ENCODE measurements at places on chromosomes 12 and 14.
A peak's percentile ranks its signal among the peaks of the same experiment; 100 is the strongest.

DNA sequence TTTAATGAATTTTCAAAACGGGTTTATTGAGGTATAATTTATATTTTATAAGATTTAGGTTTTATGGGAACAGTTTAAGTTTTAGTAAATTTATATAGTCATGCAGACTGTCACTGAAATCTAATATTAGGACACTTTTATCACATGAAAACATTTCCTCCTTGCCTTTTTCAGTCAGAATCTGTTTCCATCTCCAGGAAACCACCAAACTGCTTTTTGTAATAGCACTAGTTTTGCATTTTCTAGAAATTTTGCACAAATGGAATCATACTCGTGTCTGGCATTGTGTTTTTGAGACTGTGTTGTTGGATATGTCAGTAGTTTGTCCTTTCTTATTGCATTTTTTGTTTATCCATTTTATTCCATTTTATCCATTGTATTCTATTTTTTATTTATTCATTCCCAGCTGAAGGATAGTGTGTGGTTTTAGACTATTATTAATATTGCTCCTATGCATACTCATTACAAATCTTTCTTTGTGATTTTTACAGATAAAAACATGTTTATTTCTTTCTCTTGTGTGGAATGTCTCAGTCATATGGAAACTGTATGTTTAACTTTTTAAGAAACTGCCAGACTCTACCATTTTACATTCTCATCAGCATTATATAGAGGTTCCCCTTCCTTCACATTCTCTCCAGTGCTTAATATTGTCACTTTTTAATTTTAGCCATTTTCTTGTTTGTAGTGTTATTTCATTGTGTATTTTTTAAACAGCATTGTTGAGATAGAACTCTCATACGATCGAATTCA lies 26.5 kb downstream of the PALS1 start:
- peaks cover 10% of the 10 kb centered on the region for H3K36me3 ChIP-seq
- no peak overlapping the region for H3K27ac ChIP-seq
- H3K4me1 ChIP-seq: peaks cover 8% of the 10 kb centered on the region
- no peaks in the 10 kb centered on the region for H3K27me3 ChIP-seq
- DNase-seq: no peak

DNA sequence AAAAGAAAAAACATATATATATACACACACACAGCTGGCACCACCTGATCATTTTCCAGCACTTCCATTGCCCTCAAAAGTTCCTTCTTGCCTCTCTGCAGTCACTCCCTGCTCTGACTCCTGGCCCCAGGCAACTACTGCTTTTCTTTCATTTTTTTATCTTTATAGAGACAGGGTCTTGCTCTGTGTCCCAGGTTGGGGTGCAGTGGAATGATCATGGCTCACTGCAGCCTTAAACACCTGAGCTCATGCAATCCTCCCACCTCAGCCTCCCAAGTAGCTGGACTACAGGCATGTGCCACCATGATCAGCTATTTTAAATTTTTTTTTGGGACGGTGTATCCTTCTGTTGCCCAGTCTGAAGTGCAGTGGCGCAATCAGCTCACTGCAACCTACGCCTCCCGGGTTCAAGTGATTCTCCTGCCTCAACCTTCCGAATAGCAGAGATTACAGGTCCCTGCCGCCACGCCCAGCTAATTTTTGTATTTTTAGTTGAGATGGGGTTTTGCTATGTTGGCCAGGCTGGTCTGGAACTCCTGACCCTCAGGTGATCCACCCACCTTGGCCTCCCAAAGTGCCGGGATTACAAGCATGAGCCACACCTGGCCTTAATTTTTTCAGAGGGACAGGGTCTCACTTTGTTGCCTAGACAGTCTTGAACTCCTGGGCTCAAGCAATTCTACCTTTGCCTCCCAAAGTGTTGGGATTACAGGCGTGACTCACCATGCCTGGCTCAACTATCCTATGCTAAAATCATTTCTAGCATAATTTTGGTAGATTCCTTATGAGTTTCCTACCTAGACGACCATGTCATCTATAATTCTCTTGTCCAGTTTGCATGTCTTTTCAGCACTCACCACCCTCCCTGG lies 7.8 kb downstream of the HSP90AA1 start:
- H3K27ac ChIP-seq: peak overlapping the region; percentile 65
- no peak overlapping the region for H3K4me3 ChIP-seq
- peaks cover 62% of the 10 kb centered on the region for H3K36me3 ChIP-seq
- no peak for DNase-seq
- peaks cover 34% of the 10 kb centered on the region for H3K4me1 ChIP-seq
- no peaks in the 10 kb centered on the region for H3K27me3 ChIP-seq

DNA sequence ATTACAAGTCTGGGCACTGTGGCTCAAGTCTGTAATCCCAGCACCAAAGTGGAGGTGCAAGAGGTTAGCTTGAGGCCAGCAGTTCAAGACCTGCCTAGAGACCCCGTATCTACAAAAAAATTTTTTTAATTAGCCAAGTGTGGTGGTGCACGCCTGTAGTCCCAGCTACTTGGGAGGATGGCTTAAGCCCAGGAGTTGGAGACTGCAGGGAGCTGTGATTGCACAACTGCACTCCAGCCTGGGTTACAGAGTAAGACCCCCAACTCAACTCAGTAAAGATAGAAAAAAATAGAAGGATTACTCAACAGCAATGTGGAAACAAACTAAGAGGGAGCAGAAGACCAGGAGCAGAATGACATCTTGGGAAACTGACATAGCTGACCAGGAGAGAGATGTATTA lies 13.3 kb downstream of the SBNO1 start:
- H3K27me3 ChIP-seq: no peaks in the 10 kb centered on the region
- H3K36me3 ChIP-seq: peaks cover 21% of the 10 kb centered on the region
- peaks cover 48% of the 10 kb centered on the region for H3K4me1 ChIP-seq
- no peak for DNase-seq
- peak overlapping the region; percentile 9 for H3K27ac ChIP-seq

DNA sequence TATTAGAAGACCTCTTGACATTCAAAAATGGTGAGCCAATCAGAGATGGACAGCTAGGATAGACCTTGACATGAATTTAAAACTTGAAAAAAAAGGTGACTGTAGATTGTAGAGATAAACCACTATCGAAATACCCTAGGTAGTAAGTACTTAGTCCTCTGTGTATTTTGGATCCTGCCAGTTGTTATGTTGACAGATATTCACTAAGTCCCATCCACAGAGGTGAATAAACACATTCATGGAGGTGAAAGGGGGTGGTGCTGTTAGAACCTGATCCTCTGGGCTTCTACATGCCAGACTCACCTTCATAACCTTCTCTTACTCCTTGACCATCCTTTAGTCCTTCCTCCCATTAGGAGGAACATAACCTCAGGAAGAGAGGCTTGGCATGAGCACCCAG lies 72.3 kb downstream of the OTX2 start:
- no peak overlapping the region for H3K27ac ChIP-seq
- DNase-seq: no peak
- peaks cover 4% of the 10 kb centered on the region for H3K27me3 ChIP-seq
- H3K36me3 ChIP-seq: no peaks in the 10 kb centered on the region

DNA sequence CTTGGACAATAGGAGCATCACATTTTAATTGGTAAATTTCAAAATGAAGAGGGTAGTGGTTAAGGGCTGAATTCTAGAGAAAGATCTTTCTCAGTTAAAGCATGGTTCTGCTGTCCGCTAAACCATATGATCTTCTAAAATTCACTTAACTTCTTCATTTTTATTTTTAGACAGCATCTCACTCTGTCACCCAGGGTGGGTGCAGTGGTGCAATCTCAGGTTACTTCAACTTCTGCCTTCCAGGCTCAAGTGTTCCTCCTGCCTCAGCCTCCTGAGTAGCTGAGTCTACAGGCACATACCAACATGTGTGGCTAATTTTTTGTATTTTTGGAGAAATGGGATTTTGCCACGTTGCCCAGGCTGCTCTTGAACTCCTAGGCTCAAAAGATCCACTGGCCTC lies 226.7 kb upstream of the ABCD2 start:
- peaks cover 2% of the 10 kb centered on the region for H3K4me1 ChIP-seq
- DNase-seq: no peak
- no peak overlapping the region for H3K27ac ChIP-seq

DNA sequence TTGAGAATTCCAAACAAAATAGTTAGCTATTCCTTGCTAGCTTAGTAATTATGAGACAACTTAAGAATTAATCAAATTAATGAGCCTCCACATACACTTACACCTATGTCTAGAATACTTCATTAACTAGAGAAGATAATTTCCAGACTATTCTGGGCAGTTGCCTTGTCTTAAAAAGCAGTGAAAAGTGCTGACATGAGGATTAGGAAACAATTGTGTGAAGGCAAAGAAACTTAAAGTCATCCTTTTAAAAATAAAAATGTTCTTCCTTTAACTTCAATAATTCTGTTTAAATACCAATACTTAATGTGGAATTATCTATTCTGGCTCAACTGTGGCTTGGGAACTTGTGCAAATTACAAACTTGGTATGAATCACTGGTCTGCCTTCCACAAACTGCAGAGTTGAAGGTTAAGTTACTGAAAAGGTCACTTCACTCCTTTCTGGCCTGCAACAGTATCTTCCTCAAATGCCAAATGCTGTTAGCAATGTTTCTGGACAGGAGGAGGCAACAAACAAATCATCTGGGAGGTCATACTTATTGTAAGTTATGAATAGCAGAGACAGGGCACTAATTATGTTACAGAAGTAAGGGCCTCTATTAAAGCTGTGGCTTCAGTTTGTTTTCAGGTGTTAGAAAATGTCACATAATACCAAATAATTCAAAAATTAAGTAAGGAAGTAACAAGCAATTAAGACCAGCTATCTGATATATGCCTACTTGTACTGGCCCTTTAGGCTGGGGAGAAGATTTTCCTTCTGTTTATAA lies 19.2 kb downstream of the PPTC7 start:
- H3K4me3 ChIP-seq: peak overlapping the region; percentile 19
- peaks cover 82% of the 10 kb centered on the region for H3K4me1 ChIP-seq
- H3K36me3 ChIP-seq: peaks cover 15% of the 10 kb centered on the region
- DNase-seq: no peak

GRCh38 chr14:67432050-67432564 lies 20.1 kb upstream of the PLEK2 start:
- H3K36me3 ChIP-seq: no peaks in the 10 kb centered on the region
- no peak overlapping the region for H3K27ac ChIP-seq
- no peak overlapping the region for H3K4me3 ChIP-seq
- no peak for DNase-seq
- peaks cover under 1% of the 10 kb centered on the region for H3K27me3 ChIP-seq

DNA sequence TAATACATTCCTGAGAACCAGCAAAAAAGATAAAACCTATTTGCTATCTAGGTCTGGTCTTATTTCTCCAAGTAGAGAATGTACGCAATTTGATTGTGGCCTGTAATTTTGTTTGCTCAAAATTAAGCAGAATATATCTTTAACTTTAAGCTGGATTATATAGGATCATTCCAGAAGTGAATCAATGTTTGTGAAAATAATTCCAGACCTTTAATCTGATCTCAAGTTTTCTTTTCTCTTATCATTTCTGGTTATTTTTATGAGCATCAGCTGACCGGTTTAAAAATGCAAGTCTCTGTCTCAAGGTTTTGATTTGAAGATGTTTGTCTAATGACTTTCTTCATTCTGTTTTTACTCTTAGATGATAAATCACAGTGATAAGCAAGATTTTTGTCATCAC lies 997.9 kb upstream of the FLRT2 start:
- no peak for DNase-seq
- H3K36me3 ChIP-seq: no peaks in the 10 kb centered on the region
- H3K4me3 ChIP-seq: no peak overlapping the region
- no peaks in the 10 kb centered on the region for H3K4me1 ChIP-seq

DNA sequence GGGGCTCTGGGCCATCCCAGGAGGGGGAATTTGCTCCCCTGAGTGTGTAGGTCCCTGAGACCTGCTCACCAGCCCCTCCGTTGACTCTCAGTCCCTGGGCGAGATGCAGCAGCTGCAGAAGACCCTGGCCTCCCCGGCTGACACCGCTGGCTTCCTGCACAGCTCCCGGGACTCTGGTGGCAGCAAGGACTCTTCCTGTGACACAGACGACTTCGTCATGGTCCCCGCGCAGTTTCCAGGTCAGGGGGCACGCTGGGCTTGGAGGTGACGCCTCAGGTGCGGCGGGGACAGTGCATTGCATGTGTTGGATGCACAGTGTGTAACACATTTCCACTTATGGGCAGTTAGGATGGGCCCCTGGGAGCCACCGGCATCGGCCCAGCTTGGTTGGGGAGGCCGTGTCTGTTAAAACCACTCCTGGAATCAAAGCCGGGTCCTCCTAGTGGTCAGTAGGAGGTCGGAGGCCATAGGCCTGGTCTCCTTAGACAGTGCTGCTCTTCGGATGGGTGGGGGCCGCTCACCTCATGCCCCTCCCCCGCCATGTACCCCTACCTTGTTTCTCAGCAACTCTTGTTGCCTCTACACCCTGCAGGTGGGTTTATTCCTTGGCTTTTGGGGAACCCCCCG lies 17.1 kb upstream of the PUS1 start:
- H3K4me1 ChIP-seq: no peaks in the 10 kb centered on the region
- H3K27me3 ChIP-seq: no peaks in the 10 kb centered on the region

- DNase-seq: no peak
- peaks cover 65% of the 10 kb centered on the region for H3K4me1 ChIP-seq
- peaks cover 5% of the 10 kb centered on the region for H3K27me3 ChIP-seq
- no peak overlapping the region for H3K27ac ChIP-seq
These were observed 155.1 kb upstream of the HMGA2 start for GRCh38 chr12:65668981-65669695.

- no peaks in the 10 kb centered on the region for H3K36me3 ChIP-seq
- H3K4me3 ChIP-seq: no peak overlapping the region
- H3K27me3 ChIP-seq: no peaks in the 10 kb centered on the region
- H3K4me1 ChIP-seq: no peaks in the 10 kb centered on the region
- no peak overlapping the region for H3K27ac ChIP-seq
These were observed 541.8 kb upstream of the FBXO33 start for GRCh38 chr14:39974036-39974435.

DNA sequence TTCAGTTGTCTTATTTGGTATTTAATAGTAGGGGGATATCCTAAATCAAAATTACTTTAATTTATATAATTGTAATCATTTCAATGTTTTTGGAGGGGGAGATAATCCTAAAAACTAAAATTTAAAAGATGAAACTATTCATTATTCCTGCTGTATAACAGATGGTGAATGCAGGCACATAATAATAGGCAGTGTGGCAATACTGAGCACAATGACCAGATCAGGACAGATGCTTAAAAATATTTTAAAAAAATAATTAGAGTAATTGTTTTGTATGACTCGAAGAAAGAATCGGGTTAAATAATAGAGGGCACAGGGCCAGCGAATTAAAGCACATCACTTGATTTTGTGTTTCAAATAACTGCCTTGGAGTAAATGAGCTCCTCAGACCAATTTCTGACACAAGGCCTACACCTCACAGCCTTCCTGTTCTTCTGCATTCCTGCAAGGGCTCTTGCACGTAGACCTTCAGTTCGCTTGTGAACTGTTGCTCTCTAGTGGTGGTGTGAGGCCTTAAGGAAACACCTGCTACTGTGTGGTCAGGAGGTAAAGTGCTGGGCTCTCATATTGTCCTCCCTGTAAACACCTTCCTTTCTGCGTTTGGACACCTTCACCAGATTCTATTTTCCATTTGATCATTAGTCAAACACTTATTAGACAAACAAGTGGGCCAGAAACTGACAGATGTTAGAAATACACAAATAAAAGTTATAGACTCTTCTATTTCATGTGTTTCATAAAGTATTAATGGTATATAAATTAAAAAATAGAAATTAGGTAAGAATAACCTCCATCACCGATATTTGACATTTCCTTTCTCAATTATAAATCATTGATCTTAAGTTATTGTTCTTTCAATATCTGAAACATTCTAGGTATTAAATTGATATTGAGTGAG lies 29.3 kb upstream of the KLRF1 start:
- H3K4me1 ChIP-seq: peaks cover 47% of the 10 kb centered on the region
- DNase-seq: peak; percentile 61
- peaks cover 2% of the 10 kb centered on the region for H3K36me3 ChIP-seq
- peak overlapping the region; percentile 93 for H3K27ac ChIP-seq
- H3K27me3 ChIP-seq: no peaks in the 10 kb centered on the region

All from activated naive CD8-positive, alpha-beta T cell treated with anti-CD3 and anti-CD28 coated beads, Interleukin-2, amount 50 U/mL, for 24 hours (primary cell).